ENCODE measurements at places on chromosomes 11 and 22. TPM values are rescaled to one million over a fixed set of nuclear protein-coding genes. Genes with fewer than 3 reads are reported as not detected.

The OR5B17 gene
- not detected for total RNA-seq

The SAA1 gene
- 3.3 TPM for total RNA-seq

The DCDC1 gene
- 0.91 TPM for total RNA-seq

The KRTAP5-1 gene
- total RNA-seq, result not detected

The RAB38 gene
- total RNA-seq, result 0.94 TPM

The SLC29A2 gene
- total RNA-seq, result 9.5 TPM

The KCNJ1 gene
- total RNA-seq, result not detected

The HBB gene
- 0.24 TPM for total RNA-seq

The SGSM1 gene
- total RNA-seq, result 0.57 TPM

The USP35 gene
- total RNA-seq, result 7.0 TPM

The ALKBH8 gene
- 6.2 TPM for total RNA-seq

The IL17RA gene
- 7.4 TPM for total RNA-seq

The NUMA1 gene
- total RNA-seq, result 64.0 TPM

The RIMBP3C gene
- not detected for total RNA-seq

The SPTBN2 gene
- 8.6 TPM for total RNA-seq

The TP53AIP1 gene
- not detected for total RNA-seq

The ZNF74 gene
- 7.7 TPM for total RNA-seq

The CASP1 gene
- 0.17 TPM for total RNA-seq

The PANX1 gene
- total RNA-seq, result 33.1 TPM

The ACR gene
- total RNA-seq, result not detected

The PAFAH1B2 gene
- total RNA-seq, result 33.6 TPM

The CHCHD10 gene
- 199 TPM for total RNA-seq

The GLB1L3 gene
- total RNA-seq, result not detected

The PEX16 gene
- 16.8 TPM for total RNA-seq

The GTSE1 gene
- total RNA-seq, result 28.0 TPM

The PRRG4 gene
- 1.8 TPM for total RNA-seq

The NPAS4 gene
- not detected for total RNA-seq

Measured in A549 treated with AZD2906 at 1 μM for 4 hours (cell line).